Right cardiac atrium (tissue), 5 donors: ENCODE measurements at places on chromosomes 2 and 18.
A peak's percentile ranks its signal among the peaks of the same experiment; 100 is the strongest.

GRCh38 chr2:230335864-230336506 is 9.0 kb downstream of the SP140L start:
- no peak for DNase-seq

GRCh38 chr2:86274918-86275275 is 62.5 kb downstream of the REEP1 start:
- no peak for DNase-seq

DNA sequence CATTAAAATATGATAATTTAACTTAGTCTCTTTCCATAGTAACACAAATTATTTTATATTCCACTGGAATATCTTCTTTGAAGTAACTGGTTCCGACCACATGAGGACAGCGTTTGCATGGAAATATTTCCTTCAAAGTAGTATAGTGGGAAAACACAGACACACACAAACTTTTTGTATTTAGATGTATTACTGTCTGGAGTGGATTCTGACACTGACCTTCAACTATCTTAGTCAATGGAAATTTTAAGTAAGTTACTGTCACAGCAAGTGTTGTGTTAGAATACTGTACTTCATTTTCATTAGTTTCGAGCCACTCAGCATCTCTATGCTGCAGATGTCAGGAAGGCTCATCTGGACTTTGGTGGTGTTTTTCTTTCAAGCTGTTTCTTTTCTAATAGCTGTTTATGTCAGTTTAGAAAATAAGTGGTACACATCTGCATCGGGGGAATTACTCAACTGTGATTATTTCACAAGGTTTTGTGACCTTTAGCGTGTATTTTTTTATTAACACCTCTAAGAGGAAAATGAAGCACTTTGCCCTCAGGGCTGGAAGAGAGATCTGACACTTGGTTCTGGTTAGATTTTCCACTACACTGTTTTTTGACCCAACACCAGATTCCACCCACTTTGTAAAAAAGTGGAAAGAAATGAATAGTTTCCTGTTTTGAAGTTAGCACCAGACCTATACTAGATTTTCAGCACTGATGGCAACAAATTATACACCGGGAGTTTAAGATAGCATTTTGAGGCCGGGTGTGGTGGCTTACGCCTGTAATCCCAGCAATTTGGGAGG is 18.9 kb upstream of the THOC1 start:
- no peak for DNase-seq

DNA sequence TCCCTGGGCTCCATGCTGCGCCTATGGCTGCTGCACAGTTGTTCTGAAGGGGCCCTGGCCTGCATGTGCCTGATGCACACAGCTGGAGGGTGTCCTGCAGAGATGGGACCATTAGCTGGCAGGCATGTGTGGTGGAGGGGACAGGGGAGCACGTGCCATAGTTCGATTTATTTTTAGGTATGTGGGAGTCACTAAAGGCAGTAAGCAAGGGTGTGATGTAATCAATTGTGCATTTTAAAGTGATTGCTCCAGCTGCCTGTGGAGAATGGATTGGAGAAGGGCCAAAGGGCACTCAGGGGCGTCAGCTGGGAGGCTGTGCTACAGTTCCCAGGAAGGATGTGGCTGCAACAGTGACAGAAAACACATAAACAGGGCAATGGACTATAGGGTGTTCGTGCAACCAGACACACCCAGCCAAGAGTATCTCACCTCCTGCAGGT is 205.1 kb downstream of the ARL4C start:
- peak; percentile 74 for DNase-seq

DNA sequence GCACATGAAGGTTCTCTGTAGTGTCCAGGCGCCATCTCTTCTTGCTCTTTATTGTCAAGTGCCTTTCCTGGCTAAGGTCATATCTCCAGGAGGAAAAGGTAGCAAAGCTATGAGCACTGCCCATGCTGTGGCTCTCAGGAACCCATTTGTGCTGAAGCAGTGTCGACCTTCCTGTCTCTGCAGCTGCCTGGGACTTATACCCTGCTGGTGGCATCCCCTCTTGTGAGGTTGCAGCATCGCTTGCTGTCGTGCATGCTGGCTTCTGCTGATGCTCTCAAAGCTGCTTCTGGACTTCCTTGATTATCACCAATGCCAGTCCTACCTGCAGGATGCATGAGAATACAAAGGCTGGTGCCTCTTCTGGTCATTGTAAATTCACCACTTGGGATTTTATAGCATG is 22.1 kb upstream of the PTPN2 start:
- DNase-seq, result no peak

DNA sequence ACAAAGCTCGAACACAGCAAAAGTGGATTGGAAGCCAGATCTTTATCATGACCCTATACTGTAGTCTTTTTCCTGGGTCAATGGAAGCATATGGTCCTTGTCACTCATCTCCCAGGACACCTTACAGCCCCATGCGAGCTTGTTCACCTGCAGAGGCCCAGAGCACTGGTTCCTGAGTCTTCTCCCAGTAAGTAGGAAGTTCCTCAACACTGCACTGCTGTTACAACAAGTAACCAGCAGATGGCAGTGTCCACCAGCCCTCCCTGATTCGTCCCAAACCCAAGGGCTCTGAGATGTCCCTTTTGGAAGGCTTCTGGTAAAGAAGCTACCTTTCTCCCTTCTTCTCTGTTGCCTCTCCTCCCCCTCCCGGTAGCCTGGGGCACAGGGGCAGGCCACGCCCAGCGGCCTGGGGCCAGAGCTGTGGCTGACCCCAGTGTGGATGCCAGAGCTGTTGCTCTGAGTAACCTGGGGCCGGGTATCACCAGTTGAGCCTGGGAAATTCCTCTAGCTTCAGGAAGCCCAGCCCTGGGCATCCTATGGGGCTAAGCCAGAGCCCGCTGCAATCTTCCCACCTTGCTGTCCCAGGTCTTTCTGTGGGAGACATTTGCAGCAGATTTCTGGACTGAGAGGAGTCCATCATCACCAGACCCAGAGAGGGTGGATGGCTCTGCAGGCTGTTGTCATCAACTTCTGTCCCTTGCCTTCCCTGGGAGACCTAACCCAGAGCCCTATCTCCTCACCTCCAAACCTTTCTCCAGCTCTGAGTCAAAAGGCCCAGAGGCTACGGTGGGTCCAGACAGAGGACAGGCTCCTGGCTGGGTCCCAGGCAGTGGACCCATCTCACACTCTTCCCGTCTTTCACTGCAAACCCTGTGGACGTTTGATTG is 5.3 kb upstream of the GDF7 start:
- peak; percentile 74 for DNase-seq

DNA sequence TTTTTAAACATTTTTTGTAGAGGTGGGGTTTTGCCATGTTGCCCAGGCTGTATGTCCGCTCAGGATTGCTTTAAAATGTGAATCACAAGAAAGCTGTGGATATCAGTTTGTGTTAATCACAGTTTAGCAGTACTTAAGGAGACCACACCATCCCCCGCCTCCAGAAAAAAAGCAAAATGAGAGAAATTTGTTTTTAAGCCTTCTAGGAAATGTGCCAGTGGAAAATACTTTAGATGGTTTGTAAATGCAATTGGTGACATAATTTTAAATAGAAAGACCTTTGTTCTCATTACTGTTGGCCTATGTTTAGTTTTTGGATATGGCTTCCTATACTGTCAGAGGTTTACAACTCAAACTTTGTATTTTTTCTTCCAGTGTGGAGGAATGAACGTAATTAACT is 27.0 kb downstream of the GCA start:
- no peak for DNase-seq

DNA sequence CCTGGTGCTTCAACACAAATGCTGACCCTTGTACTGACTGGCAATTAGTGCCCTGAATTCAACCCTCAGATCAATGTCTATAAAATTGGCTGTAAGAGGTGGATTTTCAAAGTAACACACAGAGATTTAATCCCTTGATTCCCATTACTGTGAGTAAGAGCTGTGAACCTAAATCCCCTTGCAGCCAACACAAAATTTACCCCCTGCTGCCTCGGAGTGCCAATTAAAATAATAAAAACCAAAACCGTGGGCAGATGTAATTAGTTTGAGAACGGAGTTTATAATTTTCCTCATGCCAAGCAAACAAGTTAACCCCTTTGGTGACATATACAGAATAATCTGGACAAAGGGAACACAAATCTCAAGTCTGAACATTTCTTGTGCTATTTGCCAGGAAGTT is 55.8 kb upstream of the REV1 start:
- no peak for DNase-seq

DNA sequence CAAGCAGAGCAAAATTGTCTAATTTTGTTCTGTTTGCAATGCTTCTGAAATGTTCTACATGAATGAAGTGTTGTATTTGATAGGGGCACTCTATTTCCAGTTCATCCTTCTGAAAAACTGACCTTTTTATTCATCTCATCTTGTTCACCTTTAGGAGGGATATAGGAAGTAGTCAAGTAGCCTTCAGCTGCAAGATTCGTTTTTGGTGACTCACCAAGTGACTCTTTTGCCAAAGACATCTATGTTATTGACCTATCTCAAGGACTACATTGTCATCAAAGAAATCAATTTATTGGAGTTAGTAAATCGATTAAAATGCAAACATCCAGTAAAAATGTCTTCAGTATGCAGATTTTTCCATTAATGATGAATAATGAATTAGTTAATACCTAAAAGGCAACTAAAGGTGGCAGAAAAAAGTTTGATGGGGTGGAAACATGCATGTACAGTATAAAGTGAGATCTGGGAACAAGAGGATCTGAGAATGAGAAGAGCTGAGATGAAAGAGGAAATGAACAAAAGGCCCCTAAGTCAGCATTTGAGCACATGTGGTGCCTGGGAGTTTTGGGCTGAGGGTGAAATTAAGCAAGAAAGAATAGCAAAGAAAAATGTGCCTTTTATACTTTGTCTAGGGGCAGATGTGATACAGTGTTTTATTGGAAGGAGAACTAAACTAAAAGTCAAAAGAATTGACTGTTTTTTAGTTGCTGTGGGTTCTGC is 255.1 kb upstream of the LINC00305 start:
- no peak for DNase-seq

GRCh38 chr2:168974428-168974827 is 56.7 kb downstream of the ABCB11 start:
- DNase-seq, result no peak

- DNase-seq, result no peak
Observed at GRCh38 chr2:69620870-69621269, 22.7 kb downstream of the AAK1 start.

- DNase-seq, result no peak
Observed at GRCh38 chr2:57199663-57200062, 846.9 kb upstream of the VRK2 start.

DNA sequence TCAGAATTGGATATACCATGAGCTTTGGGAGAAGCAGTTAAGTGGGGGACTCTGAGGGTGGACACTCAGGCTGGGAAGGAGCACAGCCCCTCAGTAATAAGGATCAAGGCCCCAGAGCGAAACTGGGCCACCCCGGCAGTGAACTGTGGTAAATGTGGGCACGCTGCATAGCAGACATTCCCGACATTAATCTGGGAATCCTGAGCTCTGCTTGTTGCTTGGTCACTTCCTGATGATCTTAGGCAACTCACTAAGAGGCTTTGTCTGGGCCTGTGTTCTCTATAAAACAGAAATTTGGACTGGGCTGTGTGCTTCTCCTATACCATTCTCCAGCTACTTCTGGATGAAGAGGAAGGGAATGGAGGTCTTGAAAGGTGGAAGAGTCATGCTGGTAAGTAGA is 4.8 kb downstream of the TGFBRAP1 start:
- no peak for DNase-seq

DNA sequence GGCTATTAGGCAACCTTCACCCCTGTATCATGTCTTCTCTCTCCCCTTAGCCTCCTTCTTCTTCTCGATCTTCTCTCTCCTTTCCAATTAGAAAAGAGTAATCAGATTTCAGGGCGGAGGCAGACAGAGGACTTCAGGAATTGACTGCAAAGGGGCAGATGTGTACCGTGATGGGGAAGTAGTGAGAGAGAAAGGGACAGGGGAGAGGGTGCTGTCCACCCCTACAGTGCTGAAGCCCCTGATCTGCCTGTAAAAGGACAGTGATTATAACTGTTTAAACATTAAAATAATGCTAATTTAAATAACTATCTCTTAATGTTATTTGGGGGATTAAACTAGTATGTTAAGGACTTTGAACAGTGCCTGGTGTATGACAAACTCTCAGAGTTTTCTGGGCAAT is 178.5 kb downstream of the ACTR3 start:
- no peak for DNase-seq

- DNase-seq, result peak; percentile 70
Observed at GRCh38 chr2:72149556-72150156, 2.0 kb upstream of the CYP26B1 start.

- DNase-seq, result no peak
Observed at GRCh38 chr2:56476509-56477071, 292.8 kb downstream of the CCDC85A start.

GRCh38 chr2:10915236-10915635 is 3.5 kb downstream of the KCNF1 start:
- no peak for DNase-seq

- no peak for DNase-seq
Observed at GRCh38 chr2:139403948-139404347, 623.8 kb upstream of the NXPH2 start.

DNA sequence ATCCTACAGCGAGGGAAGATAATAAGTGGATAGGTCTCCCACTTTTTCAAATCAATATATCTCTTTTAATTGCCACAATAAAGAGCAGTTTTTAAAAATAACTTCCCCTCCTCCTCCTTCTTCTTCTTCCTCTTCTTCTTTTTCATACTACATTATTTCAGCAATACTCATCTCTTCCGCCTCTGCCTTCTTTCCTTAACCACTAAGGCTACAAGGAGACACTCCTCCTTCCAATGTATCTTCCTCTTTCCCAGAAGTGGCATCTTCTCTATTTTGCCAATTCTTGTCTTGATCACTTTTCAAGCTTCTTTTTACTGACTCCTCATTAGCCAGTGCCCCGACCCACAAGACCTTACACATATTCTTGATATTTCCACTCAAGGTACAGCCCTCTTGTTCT is 546.6 kb upstream of the CHAC2 start:
- DNase-seq, result no peak

DNA sequence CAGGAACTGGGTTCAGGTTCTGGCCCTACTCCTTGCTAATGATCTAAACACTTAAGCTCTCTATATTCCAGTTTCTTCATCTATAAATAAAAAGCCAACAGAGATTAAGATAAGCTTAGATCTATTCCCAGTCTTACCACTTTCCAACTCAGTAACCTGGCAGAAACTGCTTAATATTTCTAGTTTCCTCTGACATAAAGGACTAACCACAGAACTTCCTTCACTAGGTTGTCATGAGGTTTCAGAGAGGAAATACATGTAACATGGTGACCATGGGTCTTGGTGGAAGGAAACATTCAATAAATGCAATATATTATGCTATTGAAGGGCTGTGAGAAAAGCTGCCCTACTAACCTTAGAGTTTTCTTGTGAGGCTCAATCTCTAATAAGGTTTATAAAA is 114.4 kb upstream of the PDE1A start:
- DNase-seq, result no peak

GRCh38 chr2:205197468-205198139 is 484.7 kb upstream of the NRP2 start:
- DNase-seq, result no peak

DNA sequence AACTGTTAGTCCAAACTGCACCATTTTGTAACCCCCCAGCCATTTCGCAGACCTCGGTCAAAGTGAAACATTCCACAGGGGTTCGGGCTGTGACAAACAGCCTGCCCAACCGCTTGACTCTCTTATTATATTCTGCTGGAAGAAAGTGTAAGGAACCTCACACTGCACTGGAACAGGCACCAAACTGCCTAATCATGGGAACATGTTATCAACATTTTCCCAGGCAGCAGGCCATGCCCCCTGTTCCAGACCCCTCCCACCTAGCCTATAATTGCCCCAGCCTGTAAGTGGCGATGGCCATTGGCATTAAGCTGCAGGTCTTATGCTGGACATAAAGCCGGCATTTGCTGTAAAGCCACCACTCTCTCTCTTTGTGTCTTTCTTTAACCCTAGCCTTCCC is 16.9 kb downstream of the LYG2 start:
- peak; percentile 52 for DNase-seq
